ENCODE measurements at places on chromosomes 13 and 19.

- DNase-seq, result peak; percentile 53
Observed at GRCh38 chr13:59834801-59835200, 328.9 kb downstream of the DIAPH3 start.

GRCh38 chr19:35027009-35027408 lies 3.3 kb upstream of the SCN1B start:
- no peak for DNase-seq

DNA sequence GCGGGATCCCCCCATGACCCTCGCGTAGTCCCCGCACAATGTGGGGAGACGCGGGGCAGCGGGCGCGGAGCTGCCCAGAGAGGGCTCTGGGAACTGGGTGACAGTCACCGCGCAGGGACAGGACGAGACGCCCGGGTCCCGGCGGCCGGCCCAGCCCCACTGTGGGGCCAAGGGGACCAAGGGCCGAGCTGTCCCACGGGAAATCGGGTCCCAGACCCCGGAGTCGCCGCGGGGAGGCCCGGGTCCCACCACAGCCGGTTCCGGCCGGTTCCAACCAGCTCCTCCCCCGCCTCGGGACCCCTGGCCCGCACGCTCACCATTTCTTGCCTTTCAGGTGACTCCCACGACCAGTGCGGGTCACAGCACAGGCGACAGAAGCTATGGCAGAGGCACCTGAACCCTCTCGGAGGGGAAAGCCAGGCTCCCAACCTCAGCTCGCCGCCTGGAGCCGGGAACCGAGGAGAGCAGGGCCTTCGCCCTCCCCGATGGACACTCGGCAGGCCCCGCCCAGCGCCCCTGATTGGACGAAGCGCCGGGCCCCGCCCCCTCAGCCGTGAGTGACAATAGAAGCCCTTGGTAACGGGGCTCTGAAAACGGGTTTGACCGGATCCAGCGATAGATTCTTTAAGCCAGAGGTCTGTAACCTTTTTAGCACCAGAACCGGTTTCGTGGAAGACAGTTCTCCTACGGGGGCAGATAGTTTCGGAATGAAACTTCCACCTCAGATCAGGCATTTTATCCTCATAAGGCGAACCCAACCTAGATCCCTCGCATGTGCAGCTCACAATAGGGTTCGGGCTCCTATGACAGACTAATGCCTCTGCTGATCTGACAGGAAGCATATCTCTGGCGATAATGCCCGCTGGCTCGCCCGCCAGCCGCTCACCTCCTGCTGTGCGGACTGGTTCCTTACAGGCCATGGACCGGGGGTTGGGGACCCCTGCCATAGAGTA lies at the start of gene ZNF433:
ZNF433 (minus strand) TSS at position 460 of the 953 bp plus-strand sequence; CDS start at position 320, 140 bp downstream.
- DNase-seq, result peak; percentile 88

- DNase-seq, result no peak
Observed at GRCh38 chr19:39943586-39943985, 9.2 kb upstream of the FCGBP start.

DNA sequence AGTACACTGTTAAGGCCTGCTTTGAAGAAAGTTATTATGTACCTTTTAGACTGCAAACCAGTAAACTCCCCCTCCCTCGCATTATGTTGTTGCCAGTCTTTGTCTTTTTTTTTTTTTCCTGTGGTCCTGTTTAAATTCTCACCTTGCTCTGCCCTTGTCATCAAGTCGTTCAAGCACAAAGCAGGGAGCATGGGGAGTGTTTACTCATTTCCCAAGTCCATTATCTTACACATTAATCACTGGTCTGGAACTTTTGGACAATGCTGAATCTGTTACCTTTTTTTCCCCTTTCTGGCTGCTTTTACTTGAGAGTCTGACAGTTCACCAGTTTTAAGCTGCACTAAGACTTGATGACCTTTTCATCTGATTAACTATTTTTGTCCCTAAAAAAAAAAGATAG lies 108.2 kb downstream of the DACH1 start:
- DNase-seq, result no peak

DNA sequence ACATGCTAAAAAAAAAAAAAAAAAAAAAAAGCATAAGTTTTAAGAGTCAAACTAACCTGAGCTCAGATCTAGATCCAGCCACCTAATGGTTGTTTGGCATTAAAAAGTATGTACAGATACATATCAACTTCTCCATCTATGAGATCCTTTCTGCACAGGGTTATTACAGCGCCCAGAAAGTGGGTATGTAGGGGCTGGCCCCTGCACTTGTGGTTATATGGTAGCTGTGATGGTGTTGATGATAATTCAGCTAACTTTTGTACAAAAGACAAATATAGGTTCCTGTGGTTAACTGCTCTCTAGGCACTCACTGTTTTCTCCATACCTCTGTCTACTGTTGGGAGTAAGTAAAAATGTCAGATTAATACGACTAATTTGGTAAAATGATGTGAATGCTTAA lies 81.7 kb downstream of the TNFRSF19 start:
- no peak for DNase-seq

GRCh38 chr13:28411831-28412353 lies 83.0 kb downstream of the FLT1 start:
- peak; percentile 35 for DNase-seq

DNA sequence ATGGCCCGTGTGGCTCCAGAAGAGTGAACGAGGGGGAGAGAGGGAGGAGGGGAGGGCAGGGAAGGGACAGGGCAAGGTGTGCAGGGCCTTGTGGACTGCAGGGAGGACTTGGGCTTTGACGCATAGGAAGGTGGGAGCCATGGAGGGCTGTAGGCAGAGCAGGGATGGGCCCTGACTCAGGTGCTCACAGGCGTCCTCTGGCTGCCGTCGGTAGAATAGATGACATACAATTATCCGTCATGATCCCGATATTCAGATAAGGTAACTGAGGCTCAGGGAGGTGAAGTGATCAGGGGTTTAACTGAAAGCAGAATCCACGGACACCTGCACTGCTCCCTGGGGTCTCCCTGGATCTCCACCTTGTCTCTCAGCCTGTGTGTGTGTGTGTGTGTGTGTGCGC lies 3.4 kb downstream of the C3 start:
- DNase-seq, result no peak

DNA sequence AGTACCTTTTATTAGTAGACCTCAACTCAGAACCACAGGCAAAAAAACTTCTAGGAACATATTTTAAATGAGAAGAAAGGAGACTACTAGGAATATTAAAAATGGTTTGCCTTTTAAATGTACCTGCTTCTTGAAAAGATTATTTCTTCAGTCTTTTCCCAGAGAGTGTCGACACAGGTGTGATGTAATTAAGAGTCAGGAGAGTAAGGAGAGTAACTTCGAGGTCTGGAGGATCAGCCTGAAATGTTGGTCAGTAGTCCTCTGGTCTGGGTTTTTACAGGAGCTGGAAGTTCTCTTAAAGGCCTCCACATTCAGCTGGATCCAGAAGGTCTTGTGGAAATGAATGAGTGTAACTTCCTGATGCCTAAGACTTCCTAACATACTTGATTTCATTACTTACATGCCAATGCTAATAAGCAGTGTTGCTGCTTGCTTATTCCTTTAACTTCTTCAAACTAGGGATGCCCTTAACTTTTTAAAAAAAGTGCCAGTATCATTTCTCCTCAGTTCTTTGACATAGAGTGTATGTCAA lies at the start of gene KCTD4:
KCTD4 (minus strand) TSS at position 345 of the 532 bp plus-strand sequence. CDS start 6,478 bp downstream, outside the sequence.
- no peak for DNase-seq

DNA sequence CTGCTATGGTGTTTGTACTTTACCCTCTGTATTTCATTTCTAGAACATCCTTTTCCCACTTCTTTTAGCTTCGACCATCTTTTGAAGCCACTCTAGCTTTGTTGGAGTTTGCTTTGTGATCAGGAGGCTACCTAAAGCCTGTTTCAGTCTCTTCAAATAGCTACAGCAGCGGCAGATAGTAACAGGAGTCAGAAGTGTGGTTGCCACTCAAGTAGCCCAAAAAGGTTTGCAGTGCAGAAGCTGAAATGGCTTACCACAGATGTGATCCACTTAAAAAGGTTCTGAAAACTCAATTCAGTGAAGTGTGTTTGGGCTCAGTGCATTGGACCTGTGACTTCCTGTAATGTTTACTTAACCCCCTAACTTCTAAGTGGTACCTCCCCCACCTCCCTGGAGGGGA lies 26.2 kb downstream of the WASF3 start:
- no peak for DNase-seq

GRCh38 chr13:26502826-26503225 lies 54.7 kb upstream of the WASF3 start:
- DNase-seq, result peak; percentile 75

GRCh38 chr13:52454459-52454819 lies 839 bp upstream of the CKAP2 start:
- DNase-seq, result no peak

- peak; percentile 32 for DNase-seq
Observed at GRCh38 chr13:95536632-95537241, 15.8 kb upstream of the CLDN10 start.

DNA sequence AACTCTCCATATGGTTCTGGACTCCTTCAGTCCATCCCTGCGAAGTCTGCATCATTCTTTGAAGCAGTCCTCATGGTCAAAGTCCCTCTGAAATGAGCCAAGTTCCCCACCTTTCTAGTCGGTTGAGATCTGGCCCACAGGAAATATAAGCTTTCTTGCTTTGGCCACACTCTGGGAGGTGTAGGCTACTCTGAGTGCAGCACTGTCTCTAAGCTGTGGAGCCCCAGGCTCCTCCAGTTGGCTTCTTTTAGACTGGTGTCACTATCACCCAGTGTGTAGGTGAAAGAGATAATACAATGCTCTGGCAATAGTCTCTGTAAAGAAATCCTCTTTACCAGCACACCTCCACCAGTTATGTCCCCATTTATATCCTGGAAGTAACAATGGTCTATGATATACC lies 486.5 kb upstream of the KLF12 start:
- DNase-seq, result no peak

GRCh38 chr19:37864501-37864900 lies 41.9 kb downstream of the WDR87 start:
- DNase-seq, result no peak

DNA sequence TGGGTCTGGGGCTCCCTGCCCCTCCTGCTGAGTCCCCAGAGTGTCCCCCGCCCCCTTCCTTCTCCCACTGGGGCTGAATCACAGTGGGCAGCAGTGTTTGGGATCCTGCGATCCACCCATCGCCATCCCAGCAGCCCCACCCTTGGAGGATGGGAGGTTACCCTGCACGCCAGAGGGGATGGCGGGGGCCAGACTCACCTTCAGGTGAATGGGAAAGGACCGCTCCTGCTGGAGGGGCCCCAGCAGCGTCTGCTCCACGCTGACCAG lies 569 bp downstream of the DLEU7 start:
- no peak for DNase-seq

DNA sequence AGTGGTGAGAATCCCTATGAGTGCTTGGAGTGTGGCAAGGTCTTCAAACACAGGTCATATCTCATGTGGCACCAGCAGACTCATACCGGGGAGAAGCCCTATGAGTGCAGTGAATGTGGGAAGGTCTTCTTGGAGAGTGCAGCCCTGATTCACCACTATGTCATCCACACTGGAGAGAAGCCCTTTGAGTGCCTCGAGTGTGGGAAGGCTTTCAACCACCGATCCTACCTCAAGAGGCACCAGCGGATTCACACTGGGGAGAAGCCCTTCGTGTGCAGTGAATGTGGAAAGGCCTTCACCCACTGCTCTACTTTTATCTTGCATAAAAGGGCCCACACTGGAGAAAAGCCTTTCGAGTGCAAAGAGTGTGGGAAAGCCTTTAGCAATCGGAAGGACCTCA lies 18.7 kb upstream of the AURKC start:
- no peak for DNase-seq

- DNase-seq, result no peak
Observed at GRCh38 chr13:22880741-22881720, 299.7 kb upstream of the SGCG start.

- no peak for DNase-seq
Observed at GRCh38 chr13:89181041-89181440, 1509.9 kb downstream of the SLITRK5 start.

- DNase-seq, result peak; percentile 46
Observed at GRCh38 chr19:30419568-30420180, 47.5 kb downstream of the ZNF536 start.

DNA sequence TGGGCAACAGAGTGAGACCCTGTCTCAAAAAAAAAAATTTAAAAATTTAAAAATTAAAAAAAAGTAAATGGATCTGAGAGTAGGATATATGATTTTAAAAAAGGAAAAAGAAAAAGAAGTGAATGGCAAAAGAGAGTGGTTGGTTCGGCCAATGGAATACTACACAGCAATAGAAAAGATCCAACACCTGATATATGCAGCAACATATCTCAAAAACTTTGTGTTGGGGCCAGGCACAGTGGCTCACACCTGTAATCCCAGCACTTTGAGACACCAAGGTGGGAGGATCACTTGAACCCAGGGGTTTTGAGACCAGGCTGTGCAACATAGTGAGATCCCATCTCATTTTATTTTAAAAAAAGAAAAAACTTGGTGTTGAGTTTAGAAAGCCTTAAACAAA lies 1.4 kb upstream of the LYPD3 start:
- no peak for DNase-seq

DNA sequence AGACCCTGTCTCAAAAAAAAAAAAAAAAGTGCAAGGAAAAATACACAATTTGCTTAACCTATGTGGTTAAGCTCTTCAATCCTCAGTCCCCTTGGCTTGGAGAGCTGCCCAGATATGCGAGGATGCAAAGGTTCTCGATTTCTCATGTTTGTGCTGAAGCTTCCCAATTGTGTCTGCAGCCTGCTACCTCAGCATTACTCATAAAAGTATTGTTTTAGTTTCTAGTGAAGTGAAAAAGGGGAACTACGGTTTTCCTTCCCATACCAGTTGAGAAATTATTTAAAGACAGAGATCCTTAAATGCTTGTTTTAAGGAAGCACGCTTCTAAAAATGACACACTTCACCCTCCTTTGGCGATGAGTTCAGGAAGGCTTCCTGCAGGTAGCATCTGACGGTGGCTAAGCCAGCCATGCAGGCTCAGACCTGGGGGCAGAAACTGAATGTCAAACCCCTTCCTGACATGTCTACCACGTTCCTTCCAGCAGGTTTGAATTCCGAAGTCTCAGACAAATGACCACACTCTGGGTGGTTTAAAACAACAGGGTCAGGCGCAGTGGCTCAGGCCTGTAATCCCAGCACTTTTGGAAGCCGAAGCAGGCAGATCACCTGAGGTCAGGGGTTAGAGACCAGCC lies 47.9 kb downstream of the RUBCNL start:
- peak; percentile 88 for DNase-seq

GRCh38 chr19:17623224-17623935 lies 64.8 kb downstream of the UNC13A start:
- DNase-seq, result no peak

GRCh38 chr19:55452749-55453346 lies 8.6 kb downstream of the ISOC2 start:
- DNase-seq, result peak; percentile 81

GRCh38 chr13:74132776-74133656 lies 1.2 kb downstream of the KLF12 start:
- DNase-seq, result peak; percentile 37

GRCh38 chr19:41422456-41422855 lies 4.7 kb downstream of the B3GNT8 start:
- no peak for DNase-seq

DNA sequence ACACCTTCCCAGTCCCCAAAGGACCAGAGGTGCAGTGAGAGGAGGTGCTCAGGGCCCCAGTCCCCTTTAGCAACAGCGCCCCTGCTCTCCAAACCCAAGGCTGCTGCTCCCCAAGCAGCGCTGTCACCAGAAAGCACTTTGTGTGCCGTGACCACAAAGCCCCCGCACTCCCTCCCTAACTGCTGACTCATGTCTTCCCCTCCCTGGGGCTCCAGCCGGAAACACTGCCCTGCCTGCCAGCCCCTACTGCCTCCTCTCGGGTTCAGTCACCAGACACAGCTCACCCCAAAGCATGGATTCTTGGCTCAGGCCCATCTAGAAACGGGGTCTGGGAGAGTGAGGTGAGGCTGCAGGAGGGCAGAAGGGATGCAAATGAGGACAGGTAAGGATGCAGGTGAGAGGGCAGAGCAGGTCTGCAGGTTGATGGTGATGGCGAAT lies 4.9 kb upstream of the TNFSF14 start:
- DNase-seq, result peak; percentile 69

GRCh38 chr19:5554828-5555227 lies 12.9 kb downstream of the TINCR start:
- no peak for DNase-seq

Measured in fibroblast of skin of back (primary cell).